BE2C (cell line): ENCODE measurements at places on chromosomes 12 and 14.

GRCh38 chr14:95054346-95055280, 102.7 kb downstream of the DICER1 start:
- DNase-seq = no peak

DNA sequence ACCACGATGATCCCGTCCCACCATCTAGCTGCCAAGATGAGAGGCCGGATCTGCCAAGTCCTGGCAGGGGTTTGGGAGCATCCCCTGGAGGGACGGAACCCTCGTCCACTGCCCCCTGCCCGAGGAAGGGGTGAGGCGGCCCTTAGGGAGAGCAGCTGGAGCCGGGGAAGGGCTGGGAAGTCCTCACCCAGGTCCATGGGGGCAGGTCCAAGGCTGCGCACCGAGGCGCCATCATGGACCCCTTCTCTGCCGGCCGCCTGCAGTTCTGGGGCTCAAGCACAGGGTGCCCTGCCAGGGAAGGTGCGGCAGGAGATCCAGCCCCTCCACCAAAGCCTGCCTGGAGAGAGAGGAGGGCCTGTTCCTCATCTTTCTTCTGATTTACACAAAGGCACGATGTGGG, 17.6 kb upstream of the FBRSL1 start:
- DNase-seq = no peak

GRCh38 chr12:4118017-4118510, 155.5 kb upstream of the CCND2 start:
- DNase-seq = no peak

- DNase-seq = no peak
These were observed 89.9 kb upstream of the IGF1 start for GRCh38 chr12:102570256-102570655.

DNA sequence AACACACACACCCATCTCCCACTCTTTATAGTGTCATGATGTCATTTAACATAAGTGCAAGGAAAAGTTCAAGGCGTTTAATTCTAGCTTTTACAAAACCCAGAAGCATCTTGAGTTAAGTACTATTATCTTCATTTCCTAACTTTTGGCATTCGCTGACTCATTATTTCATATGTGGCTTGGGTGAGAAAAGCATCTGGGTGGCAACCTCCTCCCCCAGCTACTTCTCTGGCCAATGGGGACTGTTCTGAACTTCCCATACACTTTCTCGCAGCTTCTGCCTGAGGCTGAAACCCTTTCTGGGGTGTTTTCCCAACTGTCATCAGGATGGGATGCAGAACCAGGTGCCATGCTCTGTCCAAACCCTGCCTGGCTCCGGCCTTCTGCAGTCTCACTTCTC, 2.8 kb upstream of the MARK3 start:
- DNase-seq = no peak

- no peak for DNase-seq
These were observed 50.8 kb downstream of the KCNA1 start for GRCh38 chr12:4960547-4960946.

GRCh38 chr12:69150083-69150795, 89.1 kb upstream of the CPSF6 start:
- no peak for DNase-seq

DNA sequence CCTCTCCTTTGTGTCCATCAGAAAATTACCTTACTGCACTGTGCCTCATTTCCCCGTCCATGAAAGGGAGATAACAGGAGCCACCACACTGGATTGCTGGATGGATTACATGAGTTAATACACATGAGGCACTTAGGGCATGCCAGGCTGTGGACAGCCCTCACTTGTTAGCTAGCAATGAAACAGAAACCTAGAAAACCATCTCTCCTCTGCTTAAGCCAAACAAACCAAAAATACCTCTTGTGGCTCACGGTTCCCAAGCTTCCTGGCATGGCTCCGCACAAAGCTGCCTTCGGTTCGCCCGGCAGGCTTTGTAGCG, 660 bp upstream of the HCFC2 start:
- no peak for DNase-seq

- no peak for DNase-seq
These were observed 209.4 kb upstream of the BCL2L14 start for GRCh38 chr12:11861155-11861863.

- DNase-seq = peak; percentile 38
These were observed 31.1 kb downstream of the INTS13 start for GRCh38 chr12:26906704-26907103.

- no peak for DNase-seq
These were observed 152.9 kb downstream of the SLC41A2 start for GRCh38 chr12:104805186-104805585.

GRCh38 chr12:19430988-19431387, 8.3 kb upstream of the AEBP2 start:
- DNase-seq = no peak

- no peak for DNase-seq
These were observed 2.1 kb downstream of the DUSP6 start for GRCh38 chr12:89350260-89350629.

GRCh38 chr14:92687681-92688433, 60.6 kb downstream of the LGMN start:
- peak; percentile 50 for DNase-seq

GRCh38 chr12:93245543-93245942, 132.2 kb upstream of the NUDT4 start:
- DNase-seq = no peak

DNA sequence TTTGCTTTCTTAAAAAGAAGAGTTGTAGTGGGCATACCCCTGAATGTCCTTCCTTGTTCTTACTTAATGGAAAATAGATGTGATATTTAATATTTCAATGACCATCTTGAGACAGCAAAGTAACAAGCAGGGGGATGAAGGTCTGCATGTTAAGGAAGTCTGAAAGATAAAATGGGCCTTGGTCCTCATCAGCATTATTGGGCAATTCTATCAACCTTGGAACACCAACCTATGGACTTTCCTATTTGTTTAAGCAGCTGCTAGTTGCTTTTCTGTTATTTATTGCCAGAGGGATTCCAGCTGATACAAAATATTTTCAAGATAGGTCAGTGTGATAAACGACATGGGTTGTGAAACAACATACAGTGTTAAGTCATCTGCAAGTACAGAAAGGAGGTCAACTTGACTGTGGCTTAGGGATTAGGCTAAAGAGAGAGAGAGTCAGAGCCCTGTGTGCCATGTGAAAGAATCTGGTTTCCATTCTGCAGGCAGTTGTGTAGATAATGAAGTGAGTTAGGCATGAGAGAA, 16.4 kb upstream of the A2M start:
- no peak for DNase-seq

DNA sequence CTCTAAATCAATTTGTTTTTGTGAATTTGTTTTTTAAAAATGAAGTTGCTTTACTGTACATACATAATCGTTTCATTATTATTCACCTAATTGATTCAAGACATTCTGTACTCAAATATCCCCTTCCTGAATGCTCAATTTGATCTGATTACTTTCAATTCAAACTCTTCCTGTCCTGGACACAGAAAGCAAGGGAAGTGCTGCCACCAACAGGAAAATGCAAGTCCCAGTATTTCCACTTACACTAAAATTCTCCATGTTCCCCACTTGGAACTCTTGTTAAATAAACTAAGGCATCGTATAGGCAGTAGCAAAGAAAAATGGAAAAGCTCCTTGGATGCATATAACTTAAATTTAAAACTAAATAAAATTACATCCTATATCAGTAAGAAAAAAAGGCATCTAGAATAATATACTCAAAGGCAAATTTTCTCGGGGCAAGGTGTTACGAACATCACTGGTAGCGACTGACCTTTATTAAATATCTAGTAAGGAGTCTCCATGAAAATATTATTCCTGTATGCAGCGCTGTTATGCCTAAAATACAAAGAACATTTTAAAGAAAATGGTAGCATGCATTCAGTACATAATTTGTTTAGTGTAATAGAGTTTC, 72.0 kb upstream of the DBX2 start:
- peak; percentile 18 for DNase-seq

GRCh38 chr14:99554757-99555531, 49.1 kb downstream of the CCDC85C start:
- DNase-seq = no peak

GRCh38 chr14:89936654-89937185, 17.8 kb downstream of the EFCAB11 start:
- no peak for DNase-seq

DNA sequence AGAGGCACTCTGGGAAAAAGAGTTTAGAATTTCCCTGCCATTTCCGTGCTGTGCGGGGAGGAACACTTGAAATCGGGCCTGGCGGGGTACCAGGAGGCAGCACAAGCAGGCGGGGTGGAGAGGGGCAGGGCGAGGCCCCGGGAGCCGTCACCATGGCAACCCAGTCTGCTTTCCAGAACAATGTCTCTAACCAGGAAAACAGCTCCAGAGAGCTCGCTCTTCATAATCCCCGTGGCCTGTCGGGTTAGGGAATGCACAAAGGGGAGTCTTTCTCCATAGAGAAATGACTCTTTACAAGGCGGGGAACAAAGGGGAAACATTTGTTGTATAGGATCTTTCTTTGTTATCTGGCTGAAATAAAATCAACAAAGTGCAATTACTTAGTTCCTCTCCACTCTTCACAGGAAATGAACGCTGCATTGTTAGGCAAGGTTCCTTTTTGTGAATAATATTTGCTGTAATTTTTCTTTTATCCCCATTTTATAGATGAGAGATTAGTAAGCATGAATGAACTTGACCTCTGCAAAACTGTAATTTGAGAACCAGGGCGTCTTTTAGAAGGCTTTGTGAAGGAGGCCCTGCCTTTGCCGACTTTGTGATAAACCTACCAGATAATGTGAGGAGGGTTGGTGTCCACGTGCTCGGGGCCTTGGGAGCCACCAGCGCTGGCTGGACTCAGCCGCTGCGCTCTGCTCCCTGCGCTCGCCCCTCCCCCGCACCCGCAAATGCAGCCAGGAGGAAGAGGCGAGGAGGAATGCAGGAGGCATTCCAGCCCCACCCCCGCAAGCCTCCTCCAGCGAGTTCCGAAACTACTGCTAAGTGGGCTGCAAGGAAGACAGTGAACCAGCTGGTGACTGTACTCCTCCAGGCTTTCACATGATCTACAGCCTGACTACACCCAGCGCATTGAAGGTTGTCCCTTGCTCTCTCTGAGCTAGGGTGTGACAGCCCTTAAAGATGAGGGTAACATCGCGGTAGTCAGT, 105.2 kb upstream of the ATF7IP start:
- no peak for DNase-seq

DNA sequence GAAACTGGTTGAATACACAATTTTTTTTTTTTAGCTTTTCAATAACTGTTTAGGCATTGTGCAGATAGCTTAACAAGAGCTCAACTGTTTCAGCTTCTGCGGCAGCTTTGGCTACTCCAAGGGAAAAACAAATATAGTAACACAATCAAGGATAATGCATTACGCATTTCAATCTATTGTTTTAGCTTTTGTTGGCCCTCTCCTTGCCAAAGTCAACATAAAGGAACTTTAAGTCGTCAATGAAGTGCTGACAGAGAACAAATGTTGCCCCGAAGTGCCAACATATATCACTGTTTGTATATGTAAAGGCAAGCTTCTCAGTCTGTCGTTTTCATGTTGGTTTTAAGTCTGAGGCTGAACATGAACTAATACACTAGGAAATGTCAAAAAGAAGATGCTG, 1087.4 kb upstream of the FLRT2 start:
- no peak for DNase-seq

- DNase-seq = no peak
These were observed 3.2 kb upstream of the CLEC9A start for GRCh38 chr12:10027311-10027710.

DNA sequence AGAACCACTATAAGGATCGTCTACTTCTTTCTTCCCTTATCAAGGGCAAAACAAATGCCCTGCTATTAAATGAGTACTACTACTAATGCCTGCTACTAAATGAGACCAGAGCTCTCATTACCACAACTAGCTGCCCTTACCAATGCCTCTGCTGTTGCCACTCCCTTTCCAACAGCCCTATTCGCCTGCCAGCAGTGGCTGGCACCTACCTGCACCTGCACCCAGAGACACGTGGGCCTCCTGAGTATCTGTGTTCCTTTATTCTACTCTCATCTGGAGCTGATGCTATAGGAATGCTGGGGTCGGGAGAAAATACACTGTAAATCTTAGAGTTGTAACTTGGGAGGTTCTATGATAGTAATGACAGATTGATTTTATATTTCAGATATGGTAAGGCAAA, 174.7 kb downstream of the SLC2A13 start:
- no peak for DNase-seq

DNA sequence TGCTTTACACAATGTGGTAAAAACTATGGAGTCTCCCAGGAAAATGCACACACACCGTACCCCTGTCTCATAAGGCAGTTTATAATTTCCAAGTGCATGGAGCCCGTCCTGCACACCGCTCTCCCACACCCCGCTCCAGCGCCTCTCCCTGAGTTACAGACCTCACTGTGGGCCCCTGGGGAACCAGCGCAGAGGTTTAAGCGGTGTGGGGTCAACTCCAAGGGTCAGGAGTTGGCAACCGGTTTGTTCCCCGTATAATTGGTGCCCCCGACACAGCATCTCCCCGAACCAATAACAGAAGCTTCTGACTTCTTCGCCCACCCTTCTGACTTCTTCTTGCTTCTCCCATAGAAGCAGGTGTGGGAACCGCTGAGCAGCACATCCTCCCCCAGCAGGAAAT, 58.4 kb upstream of the DDX11 start:
- no peak for DNase-seq

DNA sequence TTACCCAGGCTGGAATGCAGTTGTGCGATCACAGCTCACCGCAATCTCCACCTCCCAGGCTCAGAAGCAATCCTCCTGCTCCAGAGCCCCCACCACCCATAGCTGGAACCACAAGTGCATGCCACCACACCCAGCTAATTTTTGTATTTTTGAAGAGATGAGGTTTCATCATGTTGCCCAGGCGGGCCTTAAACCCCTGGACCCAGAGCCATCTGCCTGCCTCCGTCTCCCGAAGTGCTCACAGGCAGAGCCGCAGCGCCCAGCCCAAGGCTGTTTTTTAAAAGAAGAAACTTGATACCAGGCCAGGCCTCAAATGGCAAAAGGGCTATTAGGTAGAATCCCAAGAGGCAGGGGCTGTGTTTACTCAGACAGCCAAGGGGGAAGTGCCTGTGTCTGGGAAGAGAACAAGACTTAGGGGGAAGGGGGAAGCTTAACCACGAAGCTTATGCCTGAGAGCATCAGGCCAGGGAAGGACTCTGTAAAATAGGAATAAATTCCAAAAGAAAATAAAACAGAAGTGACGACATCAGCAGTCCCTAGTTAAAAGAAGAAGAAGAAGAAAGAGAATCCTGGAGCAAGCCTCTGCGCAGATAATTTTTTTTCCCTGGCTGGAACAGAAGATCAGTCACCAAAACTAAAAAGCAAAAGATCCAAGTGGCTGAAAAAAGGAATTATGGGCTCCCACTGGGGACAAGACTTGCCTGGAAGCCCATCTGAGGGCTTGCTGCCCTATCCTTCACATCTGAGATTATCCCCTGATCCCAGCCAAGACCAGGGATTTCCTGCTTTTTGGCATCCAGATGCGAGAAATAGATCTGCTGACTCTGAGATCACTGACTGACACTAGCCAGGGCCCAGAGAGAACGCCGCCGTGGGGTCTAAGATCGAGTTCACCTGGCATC, 170.5 kb downstream of the NDUFA12 start:
- DNase-seq = peak; percentile 54

DNA sequence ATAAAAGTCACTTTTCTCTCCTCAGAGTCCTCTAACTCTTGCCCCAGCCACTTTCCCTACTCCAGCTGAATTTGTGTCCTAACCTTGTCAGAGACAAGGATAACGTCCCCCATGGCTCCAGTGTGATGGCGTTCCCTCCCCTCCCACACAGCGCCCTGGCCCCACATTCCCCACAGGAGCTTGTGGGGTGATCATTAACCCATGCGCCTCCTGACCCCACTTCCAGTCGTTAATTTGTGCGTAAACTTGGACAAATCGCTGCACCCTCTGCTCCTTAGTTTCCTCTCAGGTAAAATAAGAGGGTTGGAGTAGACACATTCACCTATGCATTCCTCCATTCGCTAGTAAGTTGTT, 22.9 kb upstream of the BCDIN3D start:
- no peak for DNase-seq

- no peak for DNase-seq
These were observed 93.3 kb downstream of the ERGIC2 start for GRCh38 chr12:29287622-29288021.
